ENCODE measurements at places on chromosomes 4 and X.

GRCh38 chr4:101418055-101418454, 70.7 kb upstream of the PPP3CA start:
- DNase-seq = no peak

- DNase-seq = no peak
Measured at GRCh38 chrX:120452131-120452530, 17.0 kb downstream of the LAMP2 start.

- no peak for DNase-seq
Measured at GRCh38 chr4:6079965-6080364, 61.7 kb upstream of the C4orf50 start.

DNA sequence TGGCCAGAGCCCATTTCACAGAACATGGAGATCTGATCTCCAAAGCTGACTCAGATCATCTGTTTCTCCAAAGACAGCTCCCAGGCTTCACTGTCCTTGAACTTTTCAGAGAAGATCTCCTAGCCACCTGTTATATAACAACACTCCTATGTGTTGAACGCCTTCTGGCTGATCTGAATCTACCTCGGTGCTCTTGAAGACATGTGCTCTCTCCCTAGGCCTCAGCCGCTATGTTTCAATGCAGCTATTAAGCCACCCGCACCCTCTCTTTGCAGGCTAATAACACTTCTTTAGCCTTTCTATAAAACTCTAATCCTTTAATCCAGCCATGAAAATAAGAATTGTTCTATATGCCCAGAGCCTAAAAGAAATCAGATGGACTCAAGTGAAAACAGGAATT, 34.9 kb downstream of the SEL1L3 start:
- no peak for DNase-seq

GRCh38 chr4:80614319-80614718, 278.8 kb downstream of the CFAP299 start:
- no peak for DNase-seq

DNA sequence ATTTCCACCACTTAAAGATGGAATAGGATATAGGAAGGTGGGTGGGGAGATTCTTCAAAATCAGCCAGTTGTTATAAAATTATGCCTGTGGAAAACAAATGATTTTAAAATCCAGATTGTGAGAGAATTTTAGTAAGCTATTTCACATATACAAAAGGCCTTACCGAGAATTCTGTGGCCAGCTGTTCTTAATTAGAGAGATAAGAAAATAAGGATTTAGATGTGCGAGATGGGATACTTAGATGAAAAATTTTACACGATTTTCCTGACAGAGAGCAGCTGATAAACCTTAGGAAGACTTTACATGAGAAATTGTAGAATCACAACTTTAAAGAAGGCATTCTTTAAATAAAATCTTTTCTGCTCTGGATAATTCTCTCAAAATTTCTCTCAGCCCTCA, 94.5 kb upstream of the IQCM start:
- DNase-seq = no peak

- no peak for DNase-seq
Measured at GRCh38 chr4:45199736-45200135, 473.4 kb upstream of the GNPDA2 start.

GRCh38 chr4:16844816-16845586, 53.4 kb downstream of the LDB2 start:
- DNase-seq = no peak

DNA sequence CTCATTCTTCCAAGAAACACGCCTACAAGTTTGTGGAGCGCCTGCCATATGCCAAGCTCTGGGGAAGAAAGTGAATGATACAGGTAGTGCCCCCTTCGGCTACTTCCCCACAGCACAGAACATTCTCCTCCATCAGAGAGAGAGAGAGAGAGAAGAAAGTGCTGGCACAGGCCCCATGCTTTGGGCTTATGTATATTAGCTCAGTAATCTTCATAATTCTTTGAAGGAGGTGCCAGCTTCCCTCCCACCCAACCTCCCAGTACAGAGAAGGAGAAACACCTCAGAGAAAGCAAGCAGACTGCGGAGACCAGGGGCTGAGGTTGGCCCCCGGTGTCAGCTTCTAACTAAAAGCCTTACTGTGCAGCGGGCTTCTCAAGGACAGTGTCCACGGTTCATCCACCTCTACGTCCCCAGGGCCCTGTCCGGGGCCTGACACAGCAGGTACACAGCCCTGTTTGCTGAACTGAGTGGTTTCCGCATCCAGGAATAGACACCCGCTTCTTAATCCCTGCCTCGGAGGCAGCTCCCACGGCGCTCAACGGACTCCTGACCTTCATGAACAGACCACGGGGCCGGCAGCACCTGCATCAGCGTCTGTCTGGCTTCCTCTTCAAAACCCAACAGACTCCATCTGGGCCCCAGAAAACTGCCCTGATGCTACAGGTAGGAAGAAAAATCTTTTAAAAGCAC, 50.2 kb downstream of the JAKMIP1 start:
- peak; percentile 25 for DNase-seq

DNA sequence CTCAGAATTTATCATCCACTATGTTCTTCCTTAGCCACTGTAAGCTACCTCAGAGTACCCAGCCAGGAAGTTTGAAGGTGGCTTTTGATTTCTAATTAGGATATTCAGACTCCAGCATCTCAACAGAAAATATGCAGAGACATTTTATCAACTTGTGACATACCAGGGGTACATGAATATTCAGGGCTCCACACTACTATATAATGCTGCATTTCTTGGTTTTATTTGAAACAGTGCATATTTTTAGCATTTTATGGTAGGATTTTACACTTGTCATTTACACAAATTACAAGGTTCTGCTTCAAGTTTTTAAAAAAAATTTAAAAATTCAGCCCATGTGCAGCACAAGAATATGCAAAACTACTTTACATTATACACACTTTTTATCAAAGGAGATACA, 124.7 kb downstream of the UBE2K start:
- DNase-seq = no peak

DNA sequence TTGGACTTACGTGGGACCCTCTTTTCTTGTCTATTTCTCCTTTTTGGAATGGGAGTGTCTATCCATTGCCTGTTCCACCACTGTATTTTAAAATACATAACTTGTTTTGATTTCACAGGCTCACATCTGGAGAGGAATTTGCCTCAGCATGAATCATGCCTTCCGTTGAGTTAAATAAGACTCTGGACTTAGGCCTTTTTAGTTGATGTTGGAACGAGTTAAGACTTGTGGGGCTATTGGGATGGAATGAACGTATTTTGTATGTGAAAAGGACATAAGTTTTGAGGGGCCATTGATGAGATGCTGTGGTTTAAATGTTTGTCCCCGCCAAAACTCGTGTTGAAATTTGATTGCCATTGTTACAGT, 66.2 kb downstream of the BEX3 start:
- no peak for DNase-seq

- no peak for DNase-seq
Measured at GRCh38 chr4:95411371-95412088, 137.2 kb downstream of the UNC5C start.

DNA sequence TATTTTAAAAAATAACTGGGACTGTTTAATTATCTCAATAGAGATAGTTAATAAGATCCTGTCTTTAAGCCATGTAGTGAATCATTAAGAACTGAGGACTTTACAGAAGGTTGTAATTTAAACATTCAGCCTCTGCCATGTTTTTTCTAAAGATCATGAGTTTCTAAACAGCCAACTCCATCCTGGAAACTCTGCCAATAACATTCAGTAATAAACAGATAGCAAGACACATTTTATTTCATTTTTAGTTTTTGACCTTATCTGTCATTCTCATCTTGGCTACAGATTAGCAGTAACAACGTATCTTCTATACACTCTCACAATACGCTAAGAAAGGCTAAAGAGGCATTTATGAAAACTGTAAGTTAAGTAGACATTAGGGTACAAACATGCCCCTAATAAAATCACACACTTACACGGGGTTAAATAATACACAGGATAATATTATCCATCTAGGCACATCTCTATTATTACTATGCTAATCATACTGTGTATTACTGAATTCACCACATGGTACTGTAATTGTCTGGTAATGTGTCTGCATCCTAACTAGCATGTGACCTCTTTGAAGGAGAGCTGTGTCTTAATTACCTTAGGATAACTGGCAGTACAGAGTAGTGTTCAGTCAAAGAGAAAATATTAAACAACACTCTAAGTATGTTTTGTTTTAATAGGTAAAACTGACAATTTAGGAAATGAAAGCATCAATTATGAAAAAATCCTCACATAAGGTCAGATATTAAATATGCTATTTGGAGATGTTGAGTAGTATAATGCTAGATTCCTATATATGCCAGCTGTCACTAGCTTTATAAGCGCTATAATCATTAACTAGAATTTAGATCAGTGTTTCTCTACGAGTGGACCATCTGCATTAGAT, 122.4 kb upstream of the NAP1L5 start:
- no peak for DNase-seq

- no peak for DNase-seq
Measured at GRCh38 chr4:80619070-80619674, 283.6 kb downstream of the CFAP299 start.

- DNase-seq = no peak
Measured at GRCh38 chr4:9933184-9933583, 88.1 kb downstream of the SLC2A9 start.

DNA sequence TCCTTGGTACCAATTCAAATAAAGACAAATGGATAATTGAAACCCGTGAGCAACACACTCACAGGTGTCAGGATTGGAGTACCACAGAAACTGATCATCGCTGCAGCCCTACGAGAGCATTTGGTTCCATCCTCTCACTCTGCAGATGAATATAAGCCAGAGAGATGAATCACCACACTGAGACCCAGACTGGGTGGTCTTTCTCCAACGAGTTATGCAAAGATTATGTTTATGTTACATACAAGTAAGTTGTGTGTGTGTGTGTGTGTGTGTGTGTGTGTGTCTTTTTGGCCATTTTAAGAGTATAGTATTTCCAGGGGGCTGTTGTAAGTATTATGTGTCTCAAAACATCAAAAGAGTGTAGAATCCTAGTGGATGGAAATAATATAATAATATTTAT, 329.5 kb upstream of the ZFP42 start:
- DNase-seq = no peak

- no peak for DNase-seq
Measured at GRCh38 chr4:7515390-7515902, 80.7 kb upstream of the PSAPL1 start.

DNA sequence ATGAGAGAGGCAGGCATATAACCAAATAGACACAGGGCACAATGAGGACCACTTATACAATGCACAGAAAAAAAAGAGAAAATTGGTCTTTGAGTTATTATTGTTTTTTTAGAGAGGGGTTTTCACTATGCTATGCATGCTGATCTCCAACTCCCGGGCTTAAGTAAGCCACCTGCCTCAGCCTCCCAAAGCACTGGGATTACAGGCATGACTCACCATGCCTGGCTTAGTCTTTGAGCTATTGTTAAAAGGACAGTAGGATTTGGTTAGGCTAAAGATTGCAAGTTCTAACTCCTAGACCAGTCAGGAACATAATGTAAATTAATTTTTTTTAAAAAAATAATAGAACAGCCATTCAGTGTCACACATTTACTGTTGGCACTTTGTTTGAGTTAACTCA, 340.1 kb downstream of the GPAT3 start:
- DNase-seq = no peak

GRCh38 chr4:7909463-7910262, 30.0 kb downstream of the AFAP1 start:
- DNase-seq = no peak

GRCh38 chr4:166039822-166040221, 166.8 kb downstream of the TLL1 start:
- no peak for DNase-seq

DNA sequence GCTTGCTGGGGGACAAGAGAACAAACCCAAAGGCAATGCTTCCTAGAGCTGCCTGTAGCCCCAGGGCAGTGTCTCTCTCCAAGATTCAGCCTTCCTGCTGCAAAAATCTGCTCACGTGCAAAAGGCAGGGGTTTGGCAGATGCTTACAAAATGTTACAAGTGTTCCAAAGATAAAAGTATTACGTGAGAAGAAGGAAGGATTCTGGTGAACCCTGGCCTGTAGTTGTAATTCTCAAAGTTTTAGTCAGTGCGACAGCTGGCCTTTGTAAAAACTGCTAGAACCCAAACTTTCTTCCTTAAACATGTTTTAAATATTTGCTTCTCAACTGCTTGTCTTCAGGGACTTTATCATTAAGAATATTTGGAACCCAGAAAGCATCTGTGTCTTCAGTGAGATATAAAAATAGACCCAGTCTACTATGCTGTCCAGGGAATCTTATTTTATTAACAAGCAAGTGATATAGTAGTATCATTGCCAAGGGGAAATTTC, 232.3 kb downstream of the FRMPD4 start:
- DNase-seq = no peak

DNA sequence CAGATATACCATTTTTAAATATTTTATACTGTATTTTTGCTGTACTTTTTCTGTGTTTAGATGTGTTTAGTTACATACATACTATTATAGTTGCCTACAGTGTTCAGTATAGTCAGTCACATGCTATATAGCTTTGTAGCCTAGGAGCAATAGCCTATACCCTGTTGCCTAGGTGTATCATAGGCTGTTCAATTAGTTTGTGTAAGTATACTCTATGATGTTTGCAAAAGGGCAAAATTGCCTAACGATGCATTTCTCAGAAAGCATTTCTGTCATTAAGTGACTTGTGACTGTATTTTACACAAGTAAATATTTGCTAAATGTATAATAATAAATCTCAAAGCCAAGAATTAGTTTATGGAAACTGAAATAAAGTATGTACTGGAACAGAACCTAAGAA, 9.5 kb downstream of the ETFDH start:
- DNase-seq = no peak

- peak; percentile 65 for DNase-seq
Measured at GRCh38 chrX:153725039-153725831, 579 bp downstream of the ABCD1 start.

GRCh38 chr4:26407476-26407875, 82.8 kb downstream of the CCKAR start:
- DNase-seq = no peak

- no peak for DNase-seq
Measured at GRCh38 chr4:112589206-112589605, 47.5 kb downstream of the ZGRF1 start.

- no peak for DNase-seq
Measured at GRCh38 chr4:5096261-5096660, 45.0 kb downstream of the STK32B start.

DNA sequence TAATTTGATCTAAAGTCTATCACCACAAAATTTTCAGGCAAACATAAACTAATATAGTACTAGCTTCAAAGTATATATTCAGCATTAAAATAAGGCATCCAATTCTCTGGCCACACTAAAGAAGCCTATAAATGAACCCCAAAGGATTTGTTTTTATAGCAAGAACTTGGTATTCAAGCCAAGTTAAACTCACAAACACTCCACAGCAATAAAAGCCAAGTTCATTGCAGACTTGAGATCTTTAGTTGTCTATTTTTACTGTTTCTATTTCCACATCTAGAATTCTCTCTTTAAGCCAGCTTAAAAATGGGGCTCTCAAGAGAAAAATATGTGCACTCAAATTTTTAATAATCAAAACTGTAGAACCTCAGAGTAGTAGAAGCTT, 51.1 kb downstream of the WDFY3 start:
- DNase-seq = no peak

DNA sequence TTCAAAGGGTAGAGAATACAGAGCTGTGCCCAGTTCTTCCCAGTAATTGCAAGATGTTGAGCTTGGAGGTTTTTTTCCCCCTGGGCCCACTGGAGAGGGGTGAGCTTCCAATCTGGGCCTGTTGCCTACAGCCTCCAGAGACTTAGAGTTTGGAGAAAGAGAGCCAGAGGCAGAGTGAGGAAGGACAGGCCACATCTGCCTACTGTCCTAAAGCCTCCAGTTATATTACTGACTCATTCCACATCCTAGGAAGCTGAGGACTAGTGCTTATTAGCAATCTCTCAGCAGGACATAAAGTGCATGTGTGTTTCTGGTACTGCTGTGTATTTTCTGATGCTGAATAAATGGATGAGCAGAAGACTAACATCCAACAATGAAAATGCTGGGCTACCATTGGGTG, 181.0 kb upstream of the MAMLD1 start:
- DNase-seq = no peak
